ENCODE measurements at places on chromosomes 2 and 18.
A peak's percentile ranks its signal among the peaks of the same experiment; 100 is the strongest.

DNA sequence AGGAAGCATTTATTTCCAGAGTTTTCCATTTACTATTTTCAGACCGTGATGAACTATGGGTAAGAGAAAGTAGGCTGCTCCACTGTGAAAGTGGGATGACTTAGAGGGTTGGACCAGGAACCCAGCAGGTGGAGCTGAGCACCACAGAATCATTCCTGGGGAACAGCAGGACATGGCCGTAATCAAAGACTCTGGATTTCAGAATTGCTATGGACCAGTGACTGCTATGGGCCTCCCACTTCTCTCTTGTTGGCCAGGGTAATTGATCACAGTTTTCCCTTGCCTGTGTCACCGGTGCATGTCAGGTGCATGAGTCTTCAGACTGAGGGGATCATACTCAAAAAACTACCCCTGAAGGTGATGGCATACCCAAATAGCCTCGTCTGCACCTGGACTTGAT lies 90.6 kb upstream of the GPC1 start:
- no peak for DNase-seq

DNA sequence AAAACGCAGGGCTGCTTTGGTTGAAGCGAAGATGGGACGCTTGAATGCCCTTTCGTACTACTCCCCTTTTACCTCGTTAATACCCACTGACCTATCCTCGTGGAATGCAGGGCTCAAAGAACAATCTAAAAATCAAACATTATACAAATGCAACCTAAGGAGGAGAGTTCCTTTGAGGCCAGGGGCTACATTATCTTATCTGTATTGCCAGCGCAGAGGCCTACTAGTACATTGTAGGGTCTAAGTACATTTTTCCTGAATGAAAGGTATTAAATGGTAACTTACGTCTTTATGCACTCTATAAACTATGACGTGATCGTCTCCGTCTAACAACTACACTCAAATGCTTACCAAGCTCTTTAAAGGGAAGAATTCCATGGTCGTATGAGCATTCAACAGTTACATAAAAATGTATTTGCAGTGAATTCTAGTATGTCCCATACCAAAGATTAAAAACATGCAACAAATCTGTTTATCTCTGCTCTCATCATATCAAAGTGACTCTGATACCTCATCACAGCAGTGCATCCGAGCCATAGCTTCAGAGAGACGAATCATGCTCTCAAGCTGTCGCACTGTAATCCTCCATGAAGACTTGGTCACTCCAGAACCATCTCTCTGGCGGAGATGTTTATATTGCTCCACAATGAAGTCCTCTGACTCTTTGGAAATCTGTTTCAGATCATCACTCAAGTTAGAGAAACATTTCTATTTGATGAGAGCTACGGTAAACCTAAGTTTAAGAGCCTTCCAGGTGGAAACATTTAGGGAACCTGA lies 14.1 kb upstream of the LCT start:
- no peak for DNase-seq

- no peak for DNase-seq
Observed at GRCh38 chr2:217975626-217976025, 27.2 kb downstream of the TNS1 start.

DNA sequence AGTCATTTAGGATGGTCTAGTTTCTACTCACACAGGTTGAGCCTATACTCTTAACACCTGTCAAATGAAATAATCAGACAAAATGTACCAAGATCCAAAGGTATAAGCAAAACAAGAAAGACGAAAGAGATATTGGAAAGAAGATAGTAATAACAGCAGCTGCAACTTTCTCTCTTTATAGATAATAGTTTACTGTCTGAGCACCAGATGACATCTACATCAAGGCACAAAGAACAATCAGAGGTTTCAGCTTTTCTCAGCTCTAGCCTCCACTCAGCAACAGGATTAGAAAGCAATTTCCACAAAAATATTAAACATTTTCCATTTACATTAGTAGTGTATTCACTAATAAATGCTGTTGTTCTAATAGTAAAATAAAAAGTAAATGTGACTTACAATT lies 66.3 kb downstream of the RTTN start:
- no peak for DNase-seq

DNA sequence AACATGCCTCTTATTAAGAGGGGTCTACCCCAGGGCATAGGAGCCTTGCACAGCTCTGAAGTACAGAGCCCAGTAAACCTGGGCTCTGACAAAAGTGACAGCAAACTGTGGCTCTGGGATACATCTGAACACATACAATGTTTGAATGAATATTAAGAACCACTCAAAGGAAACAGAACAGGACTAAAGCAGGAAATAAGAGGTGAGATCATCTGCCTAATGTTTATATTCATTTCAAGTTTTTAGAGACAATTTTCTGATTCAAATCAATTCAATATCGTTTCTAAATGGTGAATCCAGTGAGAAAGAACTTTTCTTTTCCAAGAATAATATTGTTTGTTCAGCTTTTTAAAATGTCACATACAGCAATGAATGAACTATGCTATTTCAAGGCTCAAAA lies 136.7 kb upstream of the CAVIN2 start:
- no peak for DNase-seq

DNA sequence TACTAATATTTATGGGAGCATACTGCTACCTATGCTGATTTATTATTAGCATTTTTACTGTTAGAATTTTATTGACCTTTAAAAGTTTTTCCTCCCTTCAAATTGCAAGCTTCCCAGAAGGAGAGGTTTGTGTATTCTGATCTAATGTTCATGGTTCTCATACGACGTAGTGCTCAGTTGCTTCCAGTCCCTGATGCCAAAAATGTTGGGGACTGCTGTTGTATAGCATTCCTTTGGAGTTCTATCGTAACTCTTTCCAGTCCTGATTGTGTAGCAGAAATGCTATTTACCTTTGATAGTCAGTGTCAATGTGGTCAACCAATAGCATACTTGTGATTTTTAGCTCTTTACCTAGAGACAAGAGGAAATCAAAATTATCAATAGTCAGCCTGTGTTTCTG lies 69.5 kb upstream of the ZSWIM2 start:
- DNase-seq, result no peak

DNA sequence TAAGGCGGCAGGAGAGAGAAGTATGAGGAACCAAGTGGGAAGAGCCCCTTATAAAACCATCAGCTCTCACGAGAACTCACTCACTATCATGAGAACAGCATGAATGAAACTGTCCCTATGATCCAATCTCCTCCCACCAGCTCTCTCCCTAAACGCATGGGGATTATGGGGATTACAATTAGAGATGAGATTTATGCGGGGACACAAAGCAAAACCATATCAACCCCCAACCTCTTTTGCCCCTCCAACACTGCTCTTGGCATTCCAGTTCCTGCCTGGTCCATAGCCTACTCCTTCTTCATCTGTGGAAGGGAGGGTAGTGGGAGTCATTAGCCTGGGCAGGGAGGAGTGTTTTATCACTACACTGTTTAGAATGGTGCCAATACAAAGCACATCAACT lies 1.4 kb upstream of the EHD3 start:
- DNase-seq, result no peak

GRCh38 chr2:141187075-141187439 lies 943.8 kb downstream of the LRP1B start:
- no peak for DNase-seq

DNA sequence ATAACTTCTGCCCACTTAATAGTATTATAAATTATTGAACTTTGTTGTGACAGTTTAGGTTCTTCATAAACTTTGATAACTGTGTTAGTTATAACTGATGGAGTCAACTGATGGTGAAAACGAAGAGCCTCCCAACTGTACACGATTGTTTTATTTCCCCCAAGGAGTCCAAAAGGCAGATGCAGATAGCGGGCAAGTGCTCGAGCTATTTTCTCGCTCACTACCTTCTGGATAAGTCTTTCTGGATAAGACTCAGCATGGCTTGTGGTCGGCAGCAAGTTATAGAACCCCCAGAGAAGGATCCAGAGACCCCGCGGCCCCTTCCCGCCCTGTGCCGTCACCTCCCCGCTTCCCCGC lies 517 bp downstream of the GCFC2 start:
- no peak for DNase-seq

- no peak for DNase-seq
Observed at GRCh38 chr2:40371525-40372282, 80.2 kb downstream of the SLC8A1 start.

GRCh38 chr2:627340-627709 lies 49.9 kb downstream of the TMEM18 start:
- no peak for DNase-seq

DNA sequence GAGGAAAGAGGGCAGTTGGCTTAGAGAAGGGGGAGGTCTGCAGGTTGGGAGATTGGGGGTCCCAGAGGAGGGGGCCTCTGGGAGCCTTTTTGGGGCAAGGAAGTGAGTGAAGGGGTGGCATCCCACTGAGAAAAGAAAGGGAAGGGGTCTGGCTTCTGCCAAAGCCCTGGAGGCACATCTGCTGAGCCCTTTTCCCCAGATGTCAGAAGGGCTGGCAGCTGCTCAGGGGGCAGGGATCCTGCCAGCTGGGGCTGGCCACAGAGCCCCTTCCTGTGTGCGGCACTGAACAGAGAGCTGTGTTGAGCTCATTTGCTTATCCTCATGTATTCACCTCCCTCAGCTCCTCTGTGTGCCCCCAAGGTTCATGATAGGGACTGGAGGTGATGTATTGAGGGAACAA lies 54.5 kb downstream of the APOB start:
- DNase-seq, result no peak

- peak; percentile 51 for DNase-seq
Observed at GRCh38 chr18:48913201-48913600, 37.6 kb downstream of the SMAD7 start.

- DNase-seq, result no peak
Observed at GRCh38 chr18:6975084-6975483, 142.5 kb downstream of the LAMA1 start.

DNA sequence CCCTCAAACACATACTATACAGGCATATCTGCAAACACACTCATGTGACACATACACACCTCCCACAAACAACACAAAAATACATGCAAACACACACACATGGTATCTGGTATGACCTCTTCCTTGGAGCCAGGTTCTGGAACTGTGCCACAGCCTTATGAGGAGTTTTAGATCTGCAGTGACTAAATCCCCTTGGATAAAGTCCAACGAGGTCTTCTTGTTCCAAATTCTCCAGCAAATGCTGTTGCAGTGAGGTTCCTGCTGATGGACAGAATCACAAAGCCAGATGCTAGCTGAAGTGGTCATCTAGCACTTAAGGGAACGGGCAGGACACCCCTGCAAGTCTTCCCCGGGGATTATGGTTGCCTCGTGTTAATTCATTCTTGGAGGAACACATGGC lies 54.5 kb upstream of the DAPL1 start:
- no peak for DNase-seq

- no peak for DNase-seq
Observed at GRCh38 chr2:72146347-72147302, 1.0 kb downstream of the CYP26B1 start.

- DNase-seq, result no peak
Observed at GRCh38 chr2:68039317-68039716, 23.5 kb downstream of the C1D start.

DNA sequence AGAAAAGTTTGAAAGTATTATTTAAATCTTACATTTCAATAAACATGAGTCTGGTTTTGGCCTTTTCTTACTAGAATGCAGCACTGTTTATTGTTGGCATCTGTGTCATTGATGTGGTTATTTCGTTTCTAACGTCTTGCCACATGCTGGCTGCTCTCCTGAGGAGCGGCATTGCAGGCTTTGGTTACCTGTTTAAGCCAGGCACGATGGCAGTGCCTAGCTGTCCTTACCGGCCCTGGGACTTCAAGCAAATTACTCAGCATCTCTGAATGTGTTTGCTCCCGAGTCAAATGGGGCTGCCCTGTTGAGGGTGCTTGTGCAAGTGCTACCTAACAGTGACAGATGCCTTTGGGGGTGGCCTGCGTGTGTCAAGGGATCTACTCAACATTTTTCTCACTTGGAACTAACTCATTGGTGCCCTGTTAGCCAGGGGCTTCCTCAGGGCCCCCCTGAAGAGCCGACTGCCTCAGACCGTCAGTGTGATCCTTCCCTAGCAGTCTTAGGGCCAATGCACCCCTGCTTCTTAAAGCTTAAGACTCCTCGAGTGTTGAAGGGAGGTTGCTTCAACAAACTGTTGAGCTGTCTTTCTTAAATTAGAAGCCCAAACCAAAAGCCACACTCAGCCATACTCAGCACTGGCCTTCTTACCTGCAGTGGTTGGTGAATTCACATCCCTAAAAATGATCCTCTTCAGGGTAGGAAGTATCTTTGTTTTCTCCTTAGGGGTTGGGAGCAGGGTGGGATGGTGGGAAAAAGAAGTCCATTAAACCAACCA lies 151.5 kb downstream of the NCK2 start:
- DNase-seq, result no peak

- DNase-seq, result no peak
Observed at GRCh38 chr18:13374096-13374467, 155.5 kb downstream of the LDLRAD4 start.

DNA sequence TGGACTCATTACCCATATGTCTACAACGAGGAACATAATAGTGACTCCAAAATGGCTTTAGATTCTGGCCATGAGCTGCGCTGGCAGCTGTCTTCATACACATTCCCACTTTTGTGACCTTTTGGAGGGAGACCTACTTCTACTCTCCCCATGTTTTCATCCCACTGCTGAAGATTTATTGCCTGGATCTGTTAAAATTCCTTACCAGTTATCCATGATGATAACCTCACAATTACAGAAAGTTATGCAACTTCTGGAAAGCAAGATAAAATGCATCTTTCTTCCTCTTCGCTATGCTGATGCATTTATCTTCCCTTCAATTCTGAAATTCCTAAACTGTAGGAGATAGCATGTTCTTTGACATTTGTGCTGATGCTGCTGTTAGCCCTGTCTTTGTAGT lies 855.3 kb downstream of the SLC4A3 start:
- no peak for DNase-seq

- DNase-seq, result no peak
Observed at GRCh38 chr18:77078690-77079070, 53.9 kb downstream of the MBP start.

GRCh38 chr2:28185891-28186290 lies 206.8 kb upstream of the FOSL2 start:
- DNase-seq, result no peak

- DNase-seq, result no peak
Observed at GRCh38 chr18:61955644-61956043, 62.8 kb upstream of the RNF152 start.

- DNase-seq, result no peak
Observed at GRCh38 chr2:171365778-171366177, 68.0 kb downstream of the METTL8 start.

- DNase-seq, result no peak
Observed at GRCh38 chr2:149219856-149220255, 110.5 kb upstream of the LYPD6 start.

DNA sequence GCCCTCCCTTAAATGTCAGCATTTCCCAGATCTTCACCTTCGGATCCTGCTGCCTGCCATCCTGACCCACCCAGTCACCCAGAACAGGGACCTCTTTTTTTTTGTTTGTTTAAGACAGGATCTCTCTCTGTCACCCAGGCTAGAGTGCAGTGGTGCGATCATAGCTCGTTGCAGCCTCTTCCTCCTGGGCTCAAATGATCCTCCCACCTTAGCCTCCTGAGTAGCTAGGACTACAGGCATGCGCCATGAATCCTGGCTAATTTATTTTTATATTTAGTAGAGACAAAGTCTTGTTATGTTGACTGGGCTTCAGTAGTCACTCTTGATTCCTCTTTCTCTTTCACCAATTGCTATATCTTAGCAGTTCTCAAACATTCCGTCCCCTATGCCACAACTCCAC lies 39.0 kb downstream of the INSIG2 start:
- DNase-seq, result no peak

- DNase-seq, result no peak
Observed at GRCh38 chr2:217632043-217632442, 370.8 kb downstream of the TNS1 start.

Measured in activated CD4-positive, alpha-beta T cell treated with anti-CD3 and anti-CD28 coated beads, Interleukin-10, Interleukin-2, amounts not matched to agents 100 ng/mL and 50 ng/mL, durations not matched to agents 16 hours and 8 hours (primary cell).